CD4-positive, alpha-beta T cell treated with Interleukin-12 subunit alpha and Interleukin-12 subunit beta, for 1 hour (primary cell): ENCODE measurements at places on chromosomes 1 and 21.
A peak's percentile ranks its signal among the peaks of the same experiment; 100 is the strongest.

GRCh38 chr1:204453141-204453772, 41.3 kb downstream of the PIK3C2B start:
- peak; percentile 88 for DNase-seq

GRCh38 chr1:5928714-5929400, 63.4 kb downstream of the NPHP4 start:
- no peak for DNase-seq

DNA sequence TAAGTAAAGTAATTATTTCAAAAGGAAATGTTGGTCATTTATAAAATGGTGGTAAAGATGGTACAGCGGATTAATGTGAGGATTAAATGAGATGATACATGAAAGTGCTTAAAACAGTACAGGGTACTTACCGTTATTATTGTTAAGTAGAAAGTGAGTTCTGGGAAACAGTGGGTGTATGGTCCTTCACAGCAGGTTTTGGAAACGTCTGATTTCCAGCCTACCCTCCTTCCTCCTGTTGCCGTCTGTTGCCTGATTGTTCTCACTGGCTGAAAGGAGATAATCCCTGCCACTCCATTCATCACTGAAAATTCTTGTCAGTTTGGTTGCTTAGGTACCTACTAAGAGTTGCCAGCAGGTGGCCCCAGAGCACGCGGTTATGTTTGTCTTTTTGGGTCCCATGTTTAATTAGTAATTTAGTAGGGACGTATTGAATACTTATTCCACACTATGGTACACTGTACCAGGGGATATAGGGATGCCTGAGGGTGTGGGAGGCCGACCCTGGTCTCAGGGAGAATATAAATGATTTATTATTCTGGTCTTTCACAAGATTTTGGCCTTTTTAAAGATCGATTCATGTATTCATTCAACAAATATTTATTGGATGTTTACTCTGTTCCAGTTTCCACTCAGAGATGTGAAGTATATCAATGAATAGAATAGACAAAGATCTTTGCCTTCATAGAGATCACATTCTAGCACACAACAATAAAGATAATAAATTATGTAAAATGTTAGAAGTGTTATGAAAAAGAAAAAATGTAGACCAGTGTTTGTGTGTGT, 30.8 kb upstream of the RPTN start:
- peak; percentile 74 for DNase-seq

GRCh38 chr21:29350246-29350779, 51.6 kb downstream of the BACH1 start:
- DNase-seq, result no peak

DNA sequence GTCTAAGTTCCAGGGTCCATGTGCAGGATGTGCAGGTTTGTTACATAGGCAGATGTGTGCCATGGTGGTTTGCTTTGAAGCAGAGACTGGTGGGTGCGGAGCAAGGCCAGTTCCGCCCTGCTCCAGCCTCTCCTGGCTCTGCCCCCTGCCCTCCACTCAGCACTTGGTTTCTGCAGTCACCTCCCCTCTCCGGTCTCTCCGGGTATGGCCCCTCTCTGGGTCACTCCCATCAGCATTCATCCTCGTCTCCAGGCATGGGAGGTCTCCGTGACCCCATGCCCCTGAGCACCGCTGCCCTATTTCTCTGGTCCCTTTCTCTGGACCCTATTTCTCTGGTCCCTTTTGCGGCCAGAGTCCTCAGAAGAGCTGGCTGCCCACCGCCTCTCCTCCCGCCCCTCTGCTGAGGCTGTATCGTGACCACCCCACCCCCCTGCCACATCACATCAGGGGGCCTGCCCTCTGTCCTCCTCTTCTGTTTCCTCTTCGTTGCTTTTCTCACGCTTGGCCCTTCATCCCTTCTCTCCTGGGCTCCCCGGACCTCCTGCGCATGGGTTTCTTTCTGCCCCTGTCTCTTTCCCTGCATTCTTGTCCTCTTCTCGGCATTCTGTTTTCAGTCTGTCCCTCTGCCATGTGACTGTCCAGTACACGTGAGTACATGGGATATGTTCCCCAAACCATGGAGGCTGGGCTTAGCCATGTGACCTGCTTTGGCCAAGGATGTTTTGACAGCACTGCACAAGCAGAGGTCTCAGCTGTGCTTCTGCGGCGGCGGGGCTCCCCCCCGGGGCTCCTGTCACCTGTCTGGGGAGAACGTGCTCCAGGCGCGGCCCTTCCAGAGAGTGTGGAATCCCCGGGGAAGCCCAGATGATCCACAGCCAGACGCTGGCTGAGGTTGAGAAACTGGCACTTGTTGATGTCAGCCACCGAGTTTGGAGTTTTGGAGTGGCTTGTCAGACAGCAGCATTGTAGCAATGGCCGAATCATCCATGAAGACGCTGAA, 54.4 kb upstream of the C1orf174 start:
- DNase-seq, result no peak
